ENCODE measurements at places on chromosomes 1 and 21.

GRCh38 chr1:87042111-87042811 lies 127.8 kb downstream of the HS2ST1 start:
- H3K4me1 ChIP-seq: no peaks in the 10 kb centered on the region
- no peaks in the 10 kb centered on the region for H3K36me3 ChIP-seq
- H3K27me3 ChIP-seq: no peaks in the 10 kb centered on the region

DNA sequence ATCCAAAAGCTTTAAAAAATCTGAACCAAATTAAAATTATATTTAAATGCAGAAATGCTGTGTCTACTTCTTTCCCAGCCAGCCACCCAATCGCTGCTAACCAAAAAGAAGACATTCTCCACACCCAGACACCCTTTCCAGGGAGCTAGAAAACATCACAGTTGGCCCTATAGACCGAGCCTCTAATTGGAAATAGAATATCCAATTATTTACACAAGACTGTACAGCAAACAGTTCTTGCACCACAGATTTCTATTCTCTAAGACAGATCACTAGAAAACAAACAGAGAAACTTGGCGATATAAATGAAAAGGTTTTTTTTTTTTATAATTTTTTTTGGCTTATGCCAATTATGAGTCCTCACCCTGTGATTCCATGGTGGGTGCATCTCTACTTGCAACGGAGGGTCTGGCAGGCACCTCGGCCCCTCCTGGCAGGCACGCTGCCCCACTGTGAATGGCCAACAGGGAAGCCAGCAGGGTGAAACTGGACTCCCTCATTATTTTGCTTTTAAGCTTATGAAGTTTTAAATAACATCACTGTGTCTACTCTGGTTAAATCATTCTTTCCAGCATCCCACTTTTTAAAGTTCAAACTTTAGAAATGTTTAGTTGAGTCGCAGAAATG lies 29.2 kb downstream of the BCAR3 start:
- peaks cover 25% of the 10 kb centered on the region for H3K36me3 ChIP-seq
- DNase-seq: no peak
- H3K4me1 ChIP-seq: no peaks in the 10 kb centered on the region
- no peaks in the 10 kb centered on the region for H3K27me3 ChIP-seq
- H3K27ac ChIP-seq: no peak overlapping the region
- H3K4me3 ChIP-seq: no peak overlapping the region

DNA sequence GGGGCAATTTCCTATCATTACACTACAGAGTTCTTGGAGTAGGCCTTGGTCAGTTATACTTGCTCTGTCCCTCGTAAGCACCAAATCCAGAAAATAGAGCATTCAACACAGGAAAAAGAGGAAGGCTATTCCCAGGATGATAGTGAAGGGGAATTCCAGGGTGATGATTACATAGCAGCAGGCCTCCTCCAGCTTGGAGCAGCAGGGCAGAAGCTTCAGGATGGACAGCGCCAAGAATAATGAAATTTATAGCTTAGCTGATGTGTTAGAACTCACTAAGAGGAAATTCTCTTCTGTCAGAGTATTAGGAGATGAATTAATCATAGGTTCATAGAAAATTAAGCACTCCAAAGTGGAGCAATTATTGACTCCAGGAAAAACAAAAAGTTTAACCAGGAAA lies 10.8 kb upstream of the SMAP2 start:
- no peaks in the 10 kb centered on the region for H3K4me1 ChIP-seq
- no peak overlapping the region for H3K4me3 ChIP-seq
- H3K36me3 ChIP-seq: no peaks in the 10 kb centered on the region
- no peaks in the 10 kb centered on the region for H3K27me3 ChIP-seq
- H3K27ac ChIP-seq: no peak overlapping the region
- no peak for DNase-seq

GRCh38 chr1:217190359-217190758 lies 440.5 kb downstream of the GPATCH2 start:
- no peak overlapping the region for H3K27ac ChIP-seq
- no peak for DNase-seq
- H3K4me3 ChIP-seq: no peak overlapping the region
- H3K36me3 ChIP-seq: no peaks in the 10 kb centered on the region
- H3K4me1 ChIP-seq: no peaks in the 10 kb centered on the region

GRCh38 chr1:94694226-94694915 lies 125.8 kb upstream of the SLC44A3 start:
- no peak for DNase-seq
- H3K4me3 ChIP-seq: no peak overlapping the region
- H3K27ac ChIP-seq: no peak overlapping the region
- H3K4me1 ChIP-seq: peaks cover 6% of the 10 kb centered on the region

GRCh38 chr1:47951026-47951425 lies 46.2 kb downstream of the TRABD2B start:
- 0 out of 2 replicates have a peak, but pooled peaks cover 4% of the 10 kb centered on the region for H3K27me3 ChIP-seq
- H3K4me3 ChIP-seq: no peak overlapping the region
- H3K4me1 ChIP-seq: no peaks in the 10 kb centered on the region
- H3K36me3 ChIP-seq: no peaks in the 10 kb centered on the region
- no peak for DNase-seq

DNA sequence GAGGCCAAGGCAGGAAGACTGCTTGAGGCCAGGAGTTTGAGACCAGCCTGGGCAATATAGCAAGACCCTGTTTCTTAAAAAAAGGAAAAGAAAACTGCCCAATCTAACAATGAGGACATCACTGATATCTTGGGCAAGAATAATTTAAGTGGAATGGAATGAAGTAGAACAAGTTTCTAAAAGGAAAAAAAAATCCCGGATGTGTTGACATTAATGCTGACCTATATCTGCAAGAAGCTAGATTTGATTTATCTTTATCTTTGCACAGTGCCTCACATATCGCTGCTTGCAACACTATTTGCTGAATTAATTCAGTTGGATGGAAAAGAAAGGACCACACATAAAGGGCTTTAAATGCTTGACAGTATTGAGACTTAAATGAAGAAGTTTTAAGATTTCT lies 27.8 kb downstream of the DIPK1A start:
- H3K36me3 ChIP-seq: no peaks in the 10 kb centered on the region
- no peak overlapping the region for H3K27ac ChIP-seq
- no peak overlapping the region for H3K4me3 ChIP-seq
- no peaks in the 10 kb centered on the region for H3K27me3 ChIP-seq
- peaks cover 8% of the 10 kb centered on the region for H3K4me1 ChIP-seq

DNA sequence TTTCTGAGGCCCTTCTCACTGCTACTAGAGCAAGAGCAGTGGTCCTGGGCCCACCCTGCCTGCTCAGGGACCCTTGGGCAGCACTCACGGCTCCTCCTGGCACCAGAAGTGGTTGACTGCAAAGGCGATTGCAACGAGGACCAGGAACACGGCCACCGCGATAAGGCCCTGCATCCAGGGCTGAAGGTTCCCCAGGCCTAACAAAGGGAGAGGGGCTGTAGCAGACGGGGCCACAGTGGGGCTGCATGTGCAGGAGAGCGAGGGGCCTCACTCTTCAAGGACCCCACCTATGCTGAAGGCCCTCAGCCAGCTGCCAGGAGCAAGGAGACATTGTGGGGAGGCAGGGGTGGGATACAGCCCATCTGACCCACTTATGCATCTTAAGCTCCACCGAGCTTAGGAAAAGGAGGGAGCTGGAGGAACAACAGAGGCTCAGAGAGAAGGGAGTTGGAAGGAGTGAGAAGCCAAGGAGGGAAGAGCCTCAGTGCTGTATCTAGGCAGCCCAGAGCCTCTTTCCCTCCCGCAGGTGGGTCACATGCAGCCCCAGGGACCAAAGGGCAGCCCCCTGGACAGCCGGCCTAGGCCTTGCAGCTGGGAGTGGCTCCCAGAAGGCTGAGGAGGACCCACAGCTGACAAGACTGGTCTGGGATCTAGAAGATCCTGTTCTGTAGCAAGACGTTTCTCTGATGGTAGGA lies 2.5 kb downstream of the PDZK1IP1 start:
- H3K27ac ChIP-seq: no peak overlapping the region
- peaks cover 11% of the 10 kb centered on the region for H3K4me1 ChIP-seq
- H3K27me3 ChIP-seq: no peaks in the 10 kb centered on the region

DNA sequence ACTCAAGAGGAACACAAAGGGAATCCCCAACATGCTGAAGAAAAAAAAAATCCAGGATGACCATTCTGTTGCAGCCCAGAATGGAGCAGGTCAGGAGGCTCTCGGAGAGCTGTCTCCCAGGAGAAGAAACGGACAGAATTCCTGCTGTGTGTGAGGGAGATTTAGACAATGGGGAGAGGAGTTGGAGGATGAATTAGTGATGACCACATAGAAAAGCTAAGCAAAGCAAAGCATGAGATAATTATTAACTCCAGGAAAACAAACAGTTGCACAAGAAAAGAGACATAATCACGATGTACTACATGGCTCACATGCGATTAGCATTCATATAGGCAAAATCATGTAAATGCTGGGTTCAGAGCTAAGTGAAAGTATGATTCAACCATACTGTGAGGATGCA lies 61.1 kb upstream of the SMYD2 start:
- no peak for DNase-seq
- H3K36me3 ChIP-seq: no peaks in the 10 kb centered on the region
- no peaks in the 10 kb centered on the region for H3K4me1 ChIP-seq
- H3K4me3 ChIP-seq: no peak overlapping the region

GRCh38 chr1:92447976-92448375 lies 38.7 kb downstream of the GFI1 start:
- H3K27me3 ChIP-seq: no peaks in the 10 kb centered on the region
- no peak for DNase-seq
- H3K4me3 ChIP-seq: no peak overlapping the region
- H3K4me1 ChIP-seq: peaks cover 8% of the 10 kb centered on the region
